ENCODE measurements at places on chromosomes 5 and 9. TPM values are rescaled to one million over a fixed set of nuclear protein-coding genes. Genes with fewer than 3 reads are reported as not detected.

The PCDHAC2 gene
- 0.31 TPM for total RNA-seq

The NRG2 gene
- total RNA-seq: 2.8 TPM

The DPM2 gene
- total RNA-seq: 11.1 TPM

The FOXD4L6 gene
- not detected for total RNA-seq
